ENCODE measurements at places on chromosomes 13 and 19.

GRCh38 chr13:43546251-43546650, 240.5 kb downstream of the ENOX1 start:
- DNase-seq, result no peak

GRCh38 chr13:93872786-93873347, 606.6 kb downstream of the DCT start:
- DNase-seq, result no peak

- no peak for DNase-seq
These were observed 82.7 kb upstream of the LSM14A start for GRCh38 chr19:34089566-34089965.

DNA sequence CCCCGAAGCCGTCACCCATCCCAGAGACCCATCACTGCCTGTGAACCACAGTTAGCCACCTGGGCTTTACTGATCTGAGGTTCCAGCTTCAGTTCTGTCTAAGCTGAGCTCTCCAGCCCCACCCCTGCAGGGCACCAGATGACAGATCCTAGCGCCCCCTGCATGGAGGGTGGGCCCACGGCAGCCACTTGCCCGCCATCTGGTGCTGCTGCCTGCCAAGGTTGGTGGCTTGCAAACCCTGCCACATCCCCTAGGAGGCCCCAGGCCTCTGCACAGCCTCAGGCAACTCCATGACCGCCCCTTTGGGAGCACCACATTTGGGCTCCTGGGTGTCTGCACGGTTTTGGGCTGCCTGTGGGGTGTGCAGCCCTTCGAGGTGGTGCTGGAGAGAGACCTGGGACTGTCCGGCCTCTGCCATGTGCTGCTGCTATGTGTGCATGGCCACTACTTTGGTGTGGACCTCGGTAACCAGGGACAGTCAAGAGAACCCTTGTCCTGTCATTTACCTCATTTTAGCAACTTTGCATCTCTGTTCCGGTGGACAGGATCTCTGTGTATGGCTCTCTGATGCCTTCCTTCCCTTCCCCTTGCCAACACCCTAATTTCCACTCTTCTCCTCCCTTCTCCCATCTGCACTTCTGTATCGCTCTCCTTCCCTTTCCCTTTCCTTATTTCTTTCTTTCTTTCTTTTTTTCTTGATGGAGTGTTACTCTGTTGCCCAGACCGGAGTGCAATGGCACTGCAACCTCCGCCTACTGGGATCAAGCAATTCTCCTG, 17.4 kb upstream of the SDHAF1 start:
- DNase-seq, result no peak

- DNase-seq, result no peak
These were observed 4.6 kb downstream of the TM9SF2 start for GRCh38 chr13:99505814-99506269.

GRCh38 chr13:112187527-112188297, 120.8 kb downstream of the SOX1 start:
- DNase-seq, result no peak

DNA sequence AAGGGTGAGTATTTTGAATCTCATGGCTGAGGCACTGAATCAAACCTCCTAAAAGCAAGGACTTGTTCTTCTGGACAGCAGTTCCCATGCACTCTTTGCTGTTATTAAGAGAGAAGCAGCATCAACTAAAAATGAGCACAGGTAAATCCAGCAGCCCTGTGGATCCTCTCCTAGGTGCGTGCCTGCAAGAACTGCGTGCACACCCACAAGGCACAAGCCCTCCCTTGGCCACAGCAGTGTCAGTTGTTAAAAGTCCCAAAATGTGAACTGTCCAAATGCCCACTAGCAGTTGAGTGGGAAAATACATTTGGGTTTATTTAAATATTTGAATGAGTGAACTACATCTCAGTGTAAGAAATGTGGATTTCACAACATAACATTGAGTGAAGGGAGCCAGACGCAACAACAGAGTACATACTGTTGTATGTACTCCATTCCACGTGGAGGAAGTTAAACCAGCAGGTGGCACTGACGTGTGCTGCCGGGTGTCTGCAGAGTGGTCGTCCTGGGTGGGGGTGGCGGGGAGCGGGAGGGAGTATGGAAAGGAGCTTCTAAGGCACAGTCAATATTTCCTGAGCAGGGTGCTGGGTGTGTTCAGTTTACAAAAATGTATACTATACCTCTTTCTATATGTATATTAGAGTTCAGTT, 266.4 kb downstream of the NALCN start:
- no peak for DNase-seq

DNA sequence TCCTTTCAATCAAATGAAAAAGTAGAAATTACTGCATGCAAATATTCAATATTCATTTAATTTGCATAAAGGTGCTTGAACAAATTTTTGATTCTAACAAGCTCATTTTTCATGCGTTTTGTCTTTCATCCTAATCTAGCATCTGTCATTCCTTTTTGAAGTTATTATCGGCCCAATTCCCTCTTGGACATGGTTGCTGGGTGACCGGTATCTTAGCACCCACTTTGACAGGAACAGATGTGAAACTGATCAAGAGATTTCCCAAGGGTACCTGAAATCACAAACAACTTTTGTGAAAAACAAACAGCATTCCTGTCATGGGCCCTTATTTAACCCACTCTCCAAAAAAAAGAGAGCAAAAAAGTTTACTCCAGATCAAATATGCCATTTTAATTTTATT, 13.3 kb downstream of the DACH1 start:
- DNase-seq, result no peak

DNA sequence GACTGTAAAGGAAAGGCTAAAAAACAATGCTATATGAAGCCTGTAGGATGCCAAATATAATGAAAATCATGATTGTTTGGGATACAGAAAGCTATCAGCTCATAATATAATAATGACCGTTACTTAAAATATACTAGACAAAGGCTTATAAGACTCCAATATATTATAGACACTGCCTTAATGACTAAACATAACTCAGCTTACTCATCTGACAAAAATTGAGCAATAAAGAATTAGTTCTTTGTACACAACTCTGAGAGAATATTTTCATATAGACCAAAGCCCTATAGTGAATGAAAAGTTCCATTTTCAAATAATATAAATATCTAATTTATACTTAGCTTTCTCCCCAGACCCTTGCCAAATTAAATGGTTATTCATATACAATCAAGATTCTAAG, 283.3 kb downstream of the DIAPH3 start:
- DNase-seq, result no peak

DNA sequence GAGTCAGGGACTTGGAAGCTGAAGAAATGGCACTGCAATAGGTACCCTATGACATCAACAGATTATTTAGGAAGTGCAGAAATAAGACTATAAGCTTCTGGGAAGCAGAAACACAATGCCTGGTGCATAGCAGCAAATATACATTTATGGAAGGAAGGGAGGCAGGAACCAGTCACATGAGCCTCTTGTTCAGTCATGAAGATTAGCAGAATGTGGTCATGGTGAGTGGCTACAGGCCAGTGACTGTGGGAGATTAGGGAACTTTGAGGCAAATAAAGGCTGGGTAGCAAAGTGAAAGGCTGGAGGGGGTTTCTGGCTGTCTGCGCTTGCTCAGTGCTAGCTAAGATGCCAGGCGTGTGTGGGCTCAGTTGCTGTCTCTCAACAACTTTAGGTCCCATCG, 96.3 kb downstream of the EPSTI1 start:
- DNase-seq, result no peak

DNA sequence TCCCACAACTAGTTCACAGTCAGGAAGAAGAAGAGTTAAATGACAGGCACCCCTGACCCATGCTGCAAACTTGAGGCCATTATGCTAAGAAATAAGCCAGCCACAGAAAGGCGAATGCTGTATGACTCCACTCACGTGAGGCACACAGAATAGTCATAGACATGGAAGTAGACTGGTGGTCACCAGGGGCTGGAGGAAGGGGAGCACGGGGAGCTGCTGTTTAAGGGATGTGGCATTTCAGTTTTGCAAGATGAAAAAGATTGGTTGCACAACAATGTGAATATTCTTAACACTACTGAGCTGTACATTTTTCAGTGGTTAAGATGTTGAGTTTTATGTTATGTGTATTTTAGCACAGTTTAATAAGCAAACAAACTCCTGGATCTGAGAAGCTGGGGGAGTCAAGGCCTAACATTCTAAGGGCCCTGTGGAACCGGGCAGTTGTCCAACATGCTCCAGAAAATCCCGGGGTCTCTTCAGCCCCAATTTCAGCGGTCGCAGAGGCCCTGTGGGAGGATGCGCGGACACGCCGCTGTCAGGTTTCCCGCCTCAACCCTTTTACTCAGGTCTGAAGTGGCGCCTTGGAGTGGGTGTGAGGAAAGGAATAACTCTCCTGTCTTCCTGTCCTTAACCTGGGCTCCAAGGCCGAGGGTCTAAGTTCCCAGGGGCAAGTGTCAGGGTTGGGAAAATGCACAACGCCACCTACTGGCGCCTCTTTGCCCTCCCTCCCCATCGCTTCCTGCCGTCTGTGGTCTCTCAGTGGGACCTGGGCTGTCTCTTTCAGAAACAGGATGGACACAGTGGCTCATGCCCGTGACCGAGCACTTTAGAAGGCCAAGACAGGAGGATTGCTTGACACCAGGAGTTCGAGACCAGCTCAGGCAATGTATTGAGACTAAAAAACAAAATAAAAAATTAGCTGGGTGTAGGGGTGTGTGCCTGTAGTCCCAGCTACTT, 4.4 kb upstream of the TMEM272 start:
- DNase-seq, result no peak

- no peak for DNase-seq
These were observed 37.0 kb upstream of the NANOS3 start for GRCh38 chr19:13839938-13840304.

DNA sequence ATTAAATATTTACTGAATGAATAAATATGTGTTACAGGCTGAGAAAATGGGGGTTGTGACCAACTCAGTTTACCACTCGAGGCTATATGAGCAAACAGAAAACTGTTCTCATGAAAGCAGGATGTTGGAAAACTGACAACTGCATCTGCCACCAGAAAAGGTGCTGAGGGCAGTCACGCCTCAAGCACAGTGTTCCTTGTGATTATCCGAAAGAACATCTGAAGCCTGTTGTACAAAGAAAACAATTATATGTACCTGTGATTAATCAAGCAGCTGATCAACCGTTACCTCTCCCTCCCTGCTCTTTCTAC, 6.2 kb upstream of the KLK13 start:
- DNase-seq, result no peak

- no peak for DNase-seq
These were observed 14.9 kb upstream of the PTBP1 start for GRCh38 chr19:782185-782877.

GRCh38 chr19:47429140-47429793, 9.9 kb upstream of the MEIS3 start:
- no peak for DNase-seq

DNA sequence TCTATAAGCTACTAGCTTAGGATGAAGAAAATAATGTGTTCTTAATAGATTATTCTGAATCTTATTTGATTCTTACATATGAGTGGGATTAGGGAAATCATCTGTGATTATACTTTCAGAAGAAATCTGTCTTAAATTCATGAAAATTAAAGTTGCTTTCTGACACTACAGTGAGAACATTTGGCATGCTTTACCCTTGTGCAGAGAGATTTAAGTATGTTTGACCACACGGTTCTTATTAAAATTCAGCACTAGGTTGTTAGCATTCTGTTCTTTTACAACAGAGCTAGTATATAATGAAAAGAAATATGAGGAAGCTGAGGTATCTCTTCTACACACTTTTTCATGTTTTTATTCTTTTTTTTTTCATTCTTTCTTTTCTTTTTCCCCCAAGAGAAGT, 2723.9 kb downstream of the PCDH9 start:
- no peak for DNase-seq

- DNase-seq, result no peak
These were observed 1.4 kb upstream of the USF2 start for GRCh38 chr19:35267353-35267817.

GRCh38 chr13:95474992-95475391, 77.5 kb upstream of the CLDN10 start:
- no peak for DNase-seq

DNA sequence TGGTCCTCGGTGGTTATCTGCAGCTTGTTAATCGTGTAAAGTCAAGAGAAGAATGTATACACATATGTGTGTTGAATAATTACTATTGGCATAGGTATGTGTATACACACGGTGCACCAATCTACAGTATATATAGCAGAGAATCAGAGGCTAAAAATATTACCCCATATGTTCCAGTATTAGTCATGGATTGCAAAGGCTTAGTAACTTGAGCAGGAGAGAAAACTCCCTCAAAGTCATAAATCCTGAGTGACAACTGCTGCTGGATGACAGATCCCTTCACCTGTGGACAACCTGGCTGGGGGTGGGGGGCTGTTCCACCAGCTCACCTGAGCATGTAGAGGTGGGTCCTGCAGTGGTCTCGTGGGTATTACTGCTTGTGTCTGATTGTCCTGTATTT, 185.0 kb downstream of the ZNF536 start:
- no peak for DNase-seq

DNA sequence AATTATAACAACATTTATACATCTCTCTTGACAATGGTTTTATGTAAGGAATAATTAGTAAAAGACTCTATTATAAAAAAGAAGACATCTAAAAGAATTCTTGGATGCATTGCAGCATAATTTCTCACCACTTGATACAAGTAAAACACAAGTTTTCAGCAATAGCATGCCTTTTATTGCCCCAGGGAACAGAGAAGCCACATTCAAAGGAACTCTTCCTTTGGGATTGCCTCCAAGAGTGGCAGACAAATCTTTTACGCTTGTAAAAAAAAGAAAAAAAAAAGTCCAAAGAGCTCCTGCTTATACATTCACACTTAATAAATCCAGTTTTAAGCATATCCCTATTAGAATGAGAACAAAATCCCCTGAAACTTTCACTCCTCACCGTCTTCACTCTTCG, 2357.8 kb upstream of the PCDH20 start:
- no peak for DNase-seq

DNA sequence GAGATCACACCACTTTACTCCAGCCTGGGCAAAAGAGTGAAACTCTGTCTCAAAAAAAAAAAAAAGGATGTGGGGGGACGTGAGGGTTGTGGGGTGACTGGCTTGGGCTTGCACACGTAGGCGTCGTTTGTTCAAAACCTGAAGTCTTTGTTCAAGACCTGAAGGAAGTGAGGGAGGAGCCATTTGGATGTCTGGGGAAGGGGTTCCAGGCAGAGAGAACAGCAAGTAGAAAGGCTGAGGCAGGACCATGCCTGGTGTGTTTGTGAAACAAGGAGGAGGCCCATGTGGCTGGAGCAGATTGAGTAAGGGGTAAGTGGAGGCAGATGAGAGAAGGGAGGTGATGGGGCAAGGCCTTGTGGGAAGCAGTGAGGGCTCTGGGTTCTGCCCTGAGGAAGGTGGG, 27.8 kb downstream of the PIN1 start:
- DNase-seq, result no peak

- no peak for DNase-seq
These were observed 752.2 kb downstream of the EFNB2 start for GRCh38 chr13:105783261-105783660.

- no peak for DNase-seq
These were observed 418.9 kb downstream of the ZNF536 start for GRCh38 chr19:30791088-30791487.

- DNase-seq, result no peak
These were observed 69.8 kb downstream of the ALOX5AP start for GRCh38 chr13:30805132-30805537.

GRCh38 chr19:33408538-33409434, 35.3 kb downstream of the CEBPG start:
- no peak for DNase-seq
